Psoas muscle (tissue), 8 donors: ENCODE measurements at places on chromosomes 4 and X.

DNA sequence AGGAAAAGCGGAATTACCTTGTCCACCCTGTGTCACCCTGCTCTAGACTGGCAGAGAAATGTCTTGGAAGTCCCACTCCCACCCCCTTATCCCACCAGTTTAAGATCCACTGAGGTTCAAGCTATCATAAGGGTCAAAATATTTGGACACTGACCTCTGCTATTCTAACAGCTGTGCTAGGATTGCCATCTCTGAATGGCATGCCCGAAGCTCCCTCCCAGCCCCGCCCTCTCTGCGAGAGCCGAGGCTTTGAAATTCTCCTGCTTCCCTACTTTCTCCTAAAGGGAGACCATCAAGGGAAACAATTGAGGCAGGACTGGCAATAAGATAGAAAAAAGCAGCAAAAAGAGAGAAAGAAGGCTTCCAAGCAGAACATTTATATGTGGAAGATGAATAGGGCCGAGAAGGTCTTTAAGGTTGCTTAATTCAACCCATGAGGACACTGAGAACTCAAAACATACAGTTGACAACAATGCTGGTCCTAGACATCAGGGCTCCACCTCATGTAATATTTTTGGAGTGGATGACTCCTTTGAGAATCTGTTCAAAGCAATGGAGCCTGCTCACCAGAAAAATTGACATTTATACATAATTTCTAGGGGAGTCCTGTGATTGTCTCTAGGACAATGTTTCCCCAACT lies 338.7 kb upstream of the F9 start:
- DNase-seq: no peak

DNA sequence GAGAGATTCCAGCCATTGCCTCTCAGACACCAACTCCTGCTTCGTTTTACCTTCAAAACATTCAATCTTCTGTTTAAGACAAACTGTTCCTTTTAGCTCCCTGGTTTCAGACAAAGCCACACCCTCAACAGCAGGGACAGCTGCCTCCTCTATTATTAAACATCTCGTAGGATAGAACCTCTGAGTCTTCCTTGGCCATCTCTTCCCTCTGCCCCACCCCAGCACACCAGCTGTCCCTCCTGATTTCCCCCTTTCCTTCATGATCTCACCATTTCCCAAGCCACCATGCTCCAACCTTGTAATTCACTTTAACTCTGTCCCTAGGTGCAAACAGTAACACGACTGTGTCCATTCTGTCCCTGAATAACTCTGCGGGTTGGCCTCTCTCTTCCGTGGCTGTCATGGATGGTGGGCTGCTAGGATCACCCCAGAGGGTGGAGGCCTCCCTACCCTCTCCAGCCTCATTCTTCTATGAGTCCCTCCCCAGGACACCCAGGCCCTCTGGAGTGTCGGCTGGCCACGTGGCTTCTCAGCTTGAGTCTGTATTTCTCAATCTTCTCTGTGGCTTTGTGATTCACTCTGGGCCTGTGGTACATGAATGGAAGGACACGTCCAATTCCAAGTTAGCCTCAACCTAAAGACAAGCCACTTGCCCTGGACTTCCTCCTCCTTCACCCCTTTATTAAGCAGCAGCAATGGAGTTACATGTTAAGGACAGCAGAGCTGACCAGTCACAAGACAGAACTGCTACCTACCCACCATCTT lies 349.9 kb downstream of the FBXW7 start:
- DNase-seq: no peak

DNA sequence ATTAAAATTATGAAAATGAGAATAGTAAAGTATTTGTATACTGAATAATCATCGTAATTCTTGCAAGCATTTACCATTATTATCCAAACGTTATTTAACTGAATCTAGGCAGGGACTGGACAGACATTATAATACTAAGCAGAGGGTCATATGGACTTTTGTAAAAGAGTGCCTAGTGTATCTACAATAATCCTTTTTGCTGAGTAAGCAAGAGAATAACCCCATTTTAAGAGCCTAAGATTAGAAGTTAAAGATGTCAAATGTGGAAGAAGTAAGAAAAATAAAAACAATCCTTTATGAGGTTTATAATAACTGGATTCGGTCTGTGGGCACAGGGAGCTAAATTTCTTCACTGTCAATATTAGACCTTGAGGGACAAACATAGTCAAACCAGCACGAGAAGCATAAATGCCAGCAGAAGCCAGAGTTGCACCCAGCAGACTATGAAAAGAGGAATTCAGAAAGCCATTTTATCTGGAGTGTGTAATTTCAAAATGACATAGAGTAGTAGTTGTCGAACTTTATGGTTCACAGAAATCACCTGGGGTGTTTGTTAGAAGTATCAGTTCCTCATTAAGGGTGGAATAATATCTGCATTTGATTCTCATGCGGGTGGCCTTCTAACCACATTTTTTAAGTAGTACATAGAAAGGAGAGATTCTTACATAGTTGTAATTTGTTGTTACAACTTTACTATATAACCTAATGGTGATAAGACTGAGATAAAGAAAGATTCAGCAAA lies 39.7 kb upstream of the DCLK2 start:
- DNase-seq: no peak

DNA sequence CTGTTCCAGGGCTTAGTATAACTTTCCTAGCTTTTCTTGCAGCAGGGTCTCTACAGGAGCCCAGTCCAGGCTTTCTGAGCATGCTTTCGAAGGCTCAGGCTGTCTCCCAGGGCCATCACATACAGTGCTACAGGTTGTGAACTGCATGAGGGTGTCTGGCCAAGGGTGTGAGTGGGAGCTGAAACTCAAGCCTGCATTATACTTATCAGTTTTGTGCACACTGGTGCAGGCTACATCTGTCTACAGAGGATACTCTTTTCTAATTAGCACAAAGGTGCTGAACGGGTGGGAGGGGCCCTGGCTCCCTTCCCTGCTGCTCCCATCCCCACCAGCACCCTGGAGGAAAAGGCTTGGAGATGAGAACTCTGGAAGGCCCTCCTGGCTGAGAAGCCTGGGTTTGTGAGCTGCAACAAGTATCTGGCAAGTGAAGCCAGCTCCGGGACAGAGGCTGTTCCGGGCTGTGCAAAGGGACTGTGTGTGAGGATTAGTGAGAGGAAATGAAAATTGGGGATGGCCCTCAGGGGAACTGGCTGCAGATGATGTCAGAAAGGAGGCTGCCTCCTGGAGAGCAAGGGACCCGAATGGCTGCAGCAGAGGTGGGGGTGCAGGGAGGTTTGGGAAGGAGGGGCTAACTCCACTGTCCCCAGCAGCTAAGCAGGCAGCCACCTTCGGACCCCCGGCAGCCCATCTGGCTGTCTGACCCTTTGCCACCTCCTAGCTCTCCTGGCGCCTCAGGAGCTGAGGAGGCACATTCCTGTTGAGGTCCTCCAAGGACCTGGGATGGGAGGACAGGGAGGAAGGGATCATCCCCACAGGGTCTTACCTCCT lies 68.5 kb downstream of the EFNB1 start:
- DNase-seq: no peak

DNA sequence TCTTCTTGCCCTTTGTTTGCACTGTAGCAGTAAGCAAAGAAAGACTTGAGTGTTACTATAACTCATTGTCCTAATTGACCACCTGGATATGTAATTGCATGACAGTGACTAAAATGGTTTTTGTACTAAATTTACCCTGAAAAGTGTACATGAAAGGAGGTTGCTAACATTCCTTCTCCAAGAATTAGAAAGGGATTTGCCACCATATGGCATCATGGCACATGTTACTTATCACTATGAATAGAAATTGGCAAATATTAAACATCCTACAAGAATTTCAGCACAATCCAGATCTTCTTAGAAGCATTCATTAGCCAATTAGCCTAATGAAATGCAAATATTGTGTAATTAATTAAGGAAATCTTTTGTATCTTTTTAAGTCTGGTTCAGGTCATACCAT lies 834.2 kb downstream of the STPG2 start:
- no peak for DNase-seq

- DNase-seq: no peak
These were observed 24.2 kb upstream of the GDPD2 start for GRCh38 chrX:70398899-70399298.

- DNase-seq: no peak
These were observed 52.5 kb downstream of the PPARGC1A start for GRCh38 chr4:23837371-23837770.

- DNase-seq: no peak
These were observed 122.4 kb downstream of the BCOR start for GRCh38 chrX:39975101-39975925.

- DNase-seq: no peak
These were observed 109.2 kb downstream of the ARHGAP10 start for GRCh38 chr4:147840838-147841738.
